Upper lobe of left lung (tissue), 6 donors: ENCODE measurements at places on chromosomes 2 and 18.

DNA sequence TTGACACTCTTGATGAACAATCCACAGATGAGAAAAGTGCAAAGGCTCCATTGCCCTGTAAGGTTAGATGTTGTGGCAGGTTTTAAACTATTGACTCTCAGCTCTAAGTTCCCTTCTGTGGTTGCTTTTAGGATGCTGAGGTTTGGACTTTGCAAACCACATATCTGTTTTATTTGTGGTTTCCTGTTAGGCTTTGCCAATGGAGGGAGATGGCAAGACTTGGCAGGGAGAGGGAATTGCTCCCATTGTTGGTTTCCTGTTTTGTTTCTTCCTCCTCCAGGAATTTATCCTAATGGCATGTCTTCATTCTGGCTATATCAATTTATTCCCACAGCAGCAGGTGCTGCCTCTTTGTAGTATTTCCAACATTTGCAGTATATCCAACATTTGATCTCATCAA lies 772.3 kb downstream of the LRRTM4 start:
- DNase-seq, result no peak

- DNase-seq, result no peak
Observed at GRCh38 chr2:133586978-133587377, 18.7 kb upstream of the NCKAP5 start.

DNA sequence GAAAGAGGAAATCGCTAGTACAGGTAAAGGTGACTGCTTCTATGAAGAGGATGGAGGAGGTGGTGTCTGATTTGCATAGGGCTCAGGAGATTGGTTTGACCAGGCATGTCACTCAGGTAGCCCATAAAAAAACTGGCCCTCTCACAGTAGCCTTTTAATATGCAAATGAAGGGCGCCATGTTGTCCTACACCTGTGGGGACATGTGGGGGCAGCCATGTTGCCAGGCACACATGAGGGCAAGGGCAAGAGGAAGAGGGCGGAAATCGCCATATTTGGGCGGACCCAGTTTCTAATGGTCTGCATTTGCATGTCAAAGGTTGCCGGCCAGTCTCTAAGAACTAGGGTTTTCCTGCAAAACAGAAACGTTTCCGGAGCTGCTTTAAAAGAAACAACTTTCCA lies 1330.6 kb downstream of the DSC3 start:
- DNase-seq, result no peak

DNA sequence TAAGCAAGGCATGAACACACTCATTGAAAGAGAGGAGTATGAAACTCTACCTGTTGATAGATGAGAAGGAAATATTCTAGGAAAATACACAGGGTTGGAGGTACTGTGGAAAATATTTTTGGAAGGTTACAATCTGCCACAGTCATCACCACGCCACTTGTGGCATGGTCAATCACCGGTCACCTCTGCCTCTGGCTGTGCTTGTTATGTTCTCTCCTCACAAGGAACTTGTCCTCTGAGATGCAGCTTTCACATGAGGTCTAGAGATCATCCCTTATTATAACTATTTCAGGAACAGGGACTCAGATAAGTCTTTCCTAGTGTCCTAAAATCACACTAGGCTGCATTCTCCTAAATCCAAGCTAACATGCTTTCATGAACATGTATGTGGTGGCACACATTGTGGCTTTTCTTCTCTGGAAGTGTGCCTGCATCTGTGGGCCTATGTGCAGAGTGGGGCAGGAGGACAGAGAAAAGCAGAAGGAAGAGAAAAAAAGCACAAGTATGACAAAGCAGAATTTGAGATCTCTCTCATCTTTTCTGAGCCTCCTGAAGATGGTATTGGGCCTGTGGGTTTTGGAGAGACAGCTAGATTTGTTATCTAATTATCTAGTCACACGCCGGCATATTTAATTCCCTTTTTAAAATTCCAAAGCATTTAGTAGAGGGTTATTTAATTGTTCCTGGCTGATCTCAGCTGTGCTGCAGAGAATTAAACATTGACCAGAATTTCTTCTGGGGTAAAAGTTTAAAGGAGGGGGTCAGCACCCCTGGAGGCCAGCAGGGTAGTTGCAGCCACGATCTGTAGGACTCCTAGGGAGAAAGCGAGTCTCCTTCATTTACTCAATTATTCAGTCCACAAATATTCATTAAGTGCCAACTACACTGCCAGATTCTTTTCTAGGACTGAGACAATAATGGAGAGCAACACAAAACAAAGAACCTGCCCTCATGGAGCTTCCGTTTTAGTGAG lies 294.6 kb downstream of the RDH14 start:
- DNase-seq, result no peak

GRCh38 chr2:211745295-211746097 lies 793.1 kb downstream of the ERBB4 start:
- DNase-seq, result peak; percentile 43
